SW480 (cell line): ENCODE measurements at places on chromosomes 2 and 18.
A peak's percentile ranks its signal among the peaks of the same experiment; 100 is the strongest.

DNA sequence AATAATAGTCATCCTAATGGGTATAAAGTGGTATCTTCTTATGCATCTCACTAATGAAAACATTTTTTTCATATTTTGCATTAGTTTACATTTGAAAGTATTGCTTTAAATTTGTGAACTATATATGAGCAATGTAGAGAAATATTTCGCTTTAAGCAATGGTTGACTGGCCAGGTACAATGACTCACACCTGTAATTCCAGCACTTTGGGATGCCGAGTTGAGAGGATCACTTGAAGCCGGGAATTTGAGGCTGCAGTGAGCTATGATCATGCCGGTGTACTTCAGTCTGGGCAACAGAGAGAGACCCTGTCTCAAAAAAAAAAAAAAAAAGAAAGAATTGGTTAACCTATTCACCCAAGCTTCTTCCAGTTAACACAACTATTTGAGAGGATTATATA is 15.1 kb downstream of the ZCCHC2 start:
- no peak for DNase-seq

GRCh38 chr2:25666218-25666617 is 7.2 kb downstream of the DTNB start:
- DNase-seq, result no peak

GRCh38 chr2:129061069-129061768 is 742.6 kb upstream of the HS6ST1 start:
- peak; percentile 62 for DNase-seq

GRCh38 chr2:224576088-224576715 is 9.0 kb downstream of the CUL3 start:
- DNase-seq, result no peak

- DNase-seq, result peak; percentile 41
Measured at GRCh38 chr2:43169987-43170386, 56.4 kb downstream of the ZFP36L2 start.

DNA sequence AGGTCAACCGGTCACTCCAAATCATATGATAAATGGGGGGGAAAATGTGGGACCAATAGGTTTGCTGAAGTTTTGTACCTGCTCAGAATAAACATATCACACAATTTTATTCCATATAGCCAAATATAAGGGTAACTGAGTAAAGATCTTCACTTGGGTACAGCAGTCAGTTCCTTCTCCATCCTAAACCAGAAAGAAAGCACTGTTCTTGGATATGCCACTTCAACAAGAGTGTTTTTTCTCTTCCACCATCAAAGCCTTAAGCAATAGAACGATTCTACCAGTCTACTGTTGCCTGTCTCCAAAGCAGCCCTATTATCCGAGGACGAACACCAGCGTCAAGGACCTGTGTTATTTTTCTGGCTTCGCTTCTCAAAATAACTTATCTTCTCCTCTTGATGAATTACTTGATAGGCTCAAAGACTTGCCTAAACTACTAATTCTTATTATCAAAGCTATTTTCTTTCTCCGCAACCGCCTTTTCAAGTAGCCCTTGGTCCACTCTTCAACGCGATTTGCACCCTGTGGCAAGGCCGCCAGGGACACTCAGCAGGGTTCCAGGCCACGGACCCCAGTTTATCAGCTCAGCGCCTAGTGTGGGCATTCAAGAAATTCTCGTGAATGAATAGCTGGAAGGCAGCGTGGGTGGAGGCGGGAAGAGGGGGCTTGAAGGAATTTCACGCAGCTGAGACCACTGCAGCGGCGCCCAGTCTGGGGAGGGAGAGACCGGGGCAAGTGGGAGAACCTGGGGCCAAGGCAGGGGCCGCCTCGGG is 646 bp downstream of the ALS2 start:
- peak; percentile 41 for DNase-seq

GRCh38 chr2:117068371-117068770 is 746.1 kb upstream of the DDX18 start:
- no peak for DNase-seq

DNA sequence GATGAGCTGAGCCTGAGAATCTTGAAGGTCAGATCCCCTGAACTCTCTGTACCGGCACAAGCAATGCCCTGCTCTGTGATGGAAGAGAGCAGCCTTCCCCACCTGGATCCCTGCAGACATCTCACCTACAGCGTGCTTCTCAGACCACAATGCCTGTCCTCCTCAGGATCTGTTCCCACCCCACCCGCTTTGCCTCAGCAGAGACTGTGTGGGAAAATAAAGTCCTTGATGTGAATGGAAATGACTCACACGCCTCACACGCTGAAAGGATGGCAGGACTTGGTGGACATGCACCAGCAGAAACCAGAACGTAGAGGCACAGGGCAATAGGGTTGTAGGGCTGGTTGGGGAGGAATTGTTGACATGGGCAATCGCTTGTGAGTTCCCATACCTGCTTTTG is 117.9 kb upstream of the POU3F3 start:
- DNase-seq, result peak; percentile 27

DNA sequence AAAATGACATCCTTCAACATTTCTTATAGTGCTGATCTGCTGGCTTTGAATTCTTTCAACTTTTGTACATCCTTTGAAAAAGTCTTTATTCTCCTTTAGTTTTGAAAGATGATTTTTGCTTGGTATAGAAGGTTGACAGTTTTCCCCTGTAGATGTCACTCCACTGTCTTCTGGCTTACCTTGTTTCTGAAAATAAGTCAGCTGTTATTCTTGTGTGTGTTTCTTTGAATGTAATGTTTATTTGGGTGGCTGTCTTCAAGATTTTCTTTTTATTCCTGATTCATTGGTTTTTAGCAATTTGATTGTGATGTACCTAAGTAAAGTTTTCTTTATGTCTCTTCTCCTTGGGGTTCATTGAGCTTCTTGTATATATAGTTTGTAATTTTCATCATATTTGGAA is 47.6 kb downstream of the ACTR3 start:
- DNase-seq, result peak; percentile 29

DNA sequence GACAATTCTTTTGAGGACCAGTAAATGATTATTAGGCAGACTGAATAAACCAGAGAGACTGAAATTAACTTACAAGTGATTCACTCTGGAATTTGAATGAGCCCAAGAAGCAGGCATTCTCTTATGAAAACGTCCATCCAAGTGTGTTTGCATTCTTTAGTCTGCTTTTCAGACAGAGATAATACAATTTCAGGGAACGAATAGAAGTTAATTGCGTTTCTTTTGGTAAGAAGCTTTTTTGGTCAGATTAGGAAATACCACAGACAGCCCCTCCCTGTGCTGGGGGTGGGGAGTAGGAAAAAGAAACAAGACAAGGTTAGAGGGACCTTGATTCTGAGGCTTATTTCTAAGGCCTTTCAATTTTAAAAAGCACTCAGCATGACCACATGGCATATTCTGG is 874.4 kb downstream of the SUCLG1 start:
- DNase-seq, result no peak
